Choroid plexus epithelial cell (primary cell): ENCODE measurements at places on chromosomes 3 and 15.

- no peak for DNase-seq
Observed at GRCh38 chr3:53457068-53457467, 37.3 kb upstream of the CACNA1D start.

DNA sequence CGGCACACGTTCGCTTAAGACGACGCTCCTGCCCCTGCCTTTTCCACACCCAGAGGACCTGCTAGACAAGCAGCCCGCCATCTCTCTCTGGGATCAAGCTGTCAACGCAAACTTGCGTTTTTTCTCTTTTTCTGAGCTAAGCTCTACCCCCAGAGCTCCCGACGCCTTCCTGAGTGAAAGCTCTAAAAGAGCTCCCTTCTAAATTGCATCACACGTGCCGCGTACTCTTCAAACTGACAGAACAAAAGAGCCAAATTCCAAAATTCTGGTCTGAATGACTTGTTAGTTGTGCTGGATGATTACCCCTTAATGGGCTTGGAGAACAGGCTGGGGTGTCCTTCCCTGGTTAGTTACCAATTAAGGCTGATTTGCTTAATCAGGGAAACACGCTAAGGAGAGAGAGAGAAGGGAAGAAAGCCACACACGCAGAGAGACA is 81.2 kb downstream of the MDFIC2 start:
- no peak for DNase-seq

- DNase-seq = no peak
Observed at GRCh38 chr15:44300572-44300971, 12.1 kb downstream of the GOLM2 start.

DNA sequence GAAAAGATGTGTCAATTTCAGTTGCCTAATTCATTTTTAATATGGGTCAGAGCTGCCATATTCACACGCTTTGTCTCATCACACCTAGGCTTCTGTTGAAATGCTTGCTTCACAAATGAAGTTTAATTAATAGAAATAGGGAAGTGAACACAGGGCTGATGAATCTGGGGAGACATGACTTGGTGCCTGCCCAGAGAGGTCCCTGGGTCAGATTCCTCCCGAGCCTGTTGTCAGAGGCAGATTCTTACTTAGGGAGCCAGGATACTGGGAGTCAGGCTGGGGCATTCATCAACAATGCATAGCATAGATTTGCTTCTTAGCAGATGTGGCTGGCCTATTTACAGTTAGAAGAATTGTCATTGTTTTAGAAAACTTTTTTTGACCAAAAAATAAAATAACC is 90.6 kb downstream of the CACNA1D start:
- DNase-seq = no peak

DNA sequence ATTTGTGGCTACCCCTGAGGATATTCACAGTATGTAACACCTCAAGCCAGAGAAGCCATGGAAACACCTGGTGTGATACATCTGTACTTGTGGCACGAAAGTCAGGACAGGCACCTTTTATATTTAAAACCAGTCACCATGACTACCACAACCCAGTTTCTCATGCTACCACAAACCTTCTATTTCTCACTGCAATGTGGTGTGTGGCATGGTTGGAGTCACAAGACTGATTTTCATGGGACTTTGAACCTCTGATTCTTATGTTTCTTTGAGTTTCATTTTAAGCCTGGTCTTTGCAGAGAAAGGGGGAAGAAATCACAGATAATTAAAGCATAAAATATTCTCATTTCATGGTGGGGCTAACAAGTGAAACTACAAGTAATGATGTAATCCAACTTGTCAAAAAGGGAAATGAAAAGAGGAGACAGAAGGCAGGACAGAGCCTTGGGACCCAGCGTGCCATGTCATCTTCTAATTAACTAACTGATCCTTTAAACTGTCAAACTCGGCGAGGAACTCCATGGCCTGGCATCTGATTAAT is 175.9 kb downstream of the PDZRN3 start:
- DNase-seq = no peak

GRCh38 chr3:146638718-146639117 is 33.6 kb upstream of the PLSCR5 start:
- DNase-seq = peak; percentile 23

- no peak for DNase-seq
Observed at GRCh38 chr15:23860290-23861245, 173.5 kb upstream of the NDN start.

DNA sequence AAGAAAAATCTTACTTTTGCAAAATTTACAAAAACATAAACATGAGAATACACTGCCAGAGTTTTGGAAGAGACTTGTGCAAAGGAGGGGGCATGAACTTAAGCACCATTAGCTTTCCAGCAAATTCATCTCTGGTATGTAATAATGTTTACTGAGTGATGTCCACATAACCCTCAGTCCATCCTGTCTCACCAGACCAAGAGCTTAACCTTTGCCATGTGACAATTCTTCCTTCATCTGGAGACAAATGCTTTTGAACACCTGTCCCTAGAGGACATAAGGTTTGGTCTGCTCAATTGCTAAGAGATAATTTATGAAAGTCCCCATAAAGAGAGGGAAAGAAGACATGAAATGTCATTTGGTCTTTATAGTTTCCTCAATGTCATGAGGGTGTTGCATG is 412.3 kb downstream of the ERC2 start:
- DNase-seq = no peak

DNA sequence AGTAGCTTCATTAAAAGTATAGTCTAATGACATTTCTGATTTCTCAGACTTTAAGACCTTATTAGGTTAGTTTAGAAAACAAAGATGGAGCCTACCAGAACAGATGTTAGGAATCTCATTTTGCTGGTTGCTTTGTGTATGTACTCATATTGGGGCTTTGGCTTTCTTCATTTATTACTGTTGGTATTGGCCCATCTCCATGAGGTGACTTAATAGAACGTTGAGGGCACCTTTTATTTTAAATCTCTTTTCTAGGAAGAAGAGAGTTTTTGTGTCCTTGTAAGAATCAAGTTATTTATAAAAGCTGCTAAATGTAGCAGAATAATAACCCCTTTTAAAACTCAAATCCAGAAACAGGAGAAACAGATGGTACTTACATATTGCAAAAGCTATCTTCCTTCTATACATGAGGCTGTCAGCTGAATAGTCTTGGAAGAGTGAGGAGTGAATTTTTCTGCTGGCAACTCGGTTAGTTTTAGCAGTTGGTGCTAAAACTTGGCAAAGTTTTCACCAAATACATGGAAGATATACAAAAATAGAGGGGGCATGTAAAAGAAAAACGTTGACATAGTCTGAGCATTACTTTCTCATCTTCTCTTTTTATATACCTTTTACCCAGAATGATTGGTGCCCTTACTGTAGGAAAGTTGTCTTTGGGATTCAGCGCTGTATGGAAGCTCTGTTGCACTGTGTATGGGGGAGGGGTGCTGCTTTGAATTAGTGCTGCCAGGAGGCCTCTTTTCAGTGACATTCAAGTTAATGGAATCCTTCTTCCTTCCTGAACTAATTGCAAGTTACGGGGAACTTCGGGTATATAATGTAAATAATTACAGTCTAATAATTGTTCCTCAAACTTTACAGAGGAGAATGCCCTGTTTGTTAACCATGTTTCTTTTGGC is 35.8 kb downstream of the CTNNB1 start:
- DNase-seq = peak; percentile 58

DNA sequence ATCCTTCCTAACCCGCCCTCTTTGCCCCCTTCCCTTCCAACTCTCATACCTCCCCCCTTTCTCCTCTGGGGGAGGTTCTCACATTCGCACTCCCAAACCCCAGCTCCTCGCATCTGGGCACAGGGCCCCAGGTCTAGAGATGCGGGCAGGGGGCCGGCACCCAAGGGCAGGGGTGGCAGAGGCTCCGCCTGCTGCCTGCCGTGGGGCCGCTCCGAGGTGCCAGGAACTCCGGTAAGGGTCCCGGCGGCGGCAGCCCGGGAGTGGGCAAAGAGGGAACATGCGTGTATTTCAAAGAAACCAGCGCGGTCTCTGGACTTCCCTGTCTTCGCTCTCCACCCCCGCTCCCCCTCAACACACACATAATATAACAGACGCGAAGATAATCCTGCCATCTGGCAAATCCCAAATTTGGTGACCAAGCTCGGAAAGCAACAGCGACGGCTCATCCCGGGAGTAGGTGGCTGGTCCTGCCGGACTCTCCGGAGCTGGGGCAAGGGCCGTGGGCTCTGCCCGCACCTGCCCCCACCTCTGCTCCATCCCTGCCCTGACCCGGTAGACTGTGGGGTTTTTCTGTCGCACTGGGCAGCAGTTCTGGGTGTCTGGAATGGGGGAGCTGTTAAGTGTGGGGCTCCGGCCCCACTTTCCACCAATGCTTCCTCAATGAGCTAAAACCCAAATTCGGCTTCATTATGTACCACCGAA is 31.0 kb downstream of the NR2F2 start:
- no peak for DNase-seq

DNA sequence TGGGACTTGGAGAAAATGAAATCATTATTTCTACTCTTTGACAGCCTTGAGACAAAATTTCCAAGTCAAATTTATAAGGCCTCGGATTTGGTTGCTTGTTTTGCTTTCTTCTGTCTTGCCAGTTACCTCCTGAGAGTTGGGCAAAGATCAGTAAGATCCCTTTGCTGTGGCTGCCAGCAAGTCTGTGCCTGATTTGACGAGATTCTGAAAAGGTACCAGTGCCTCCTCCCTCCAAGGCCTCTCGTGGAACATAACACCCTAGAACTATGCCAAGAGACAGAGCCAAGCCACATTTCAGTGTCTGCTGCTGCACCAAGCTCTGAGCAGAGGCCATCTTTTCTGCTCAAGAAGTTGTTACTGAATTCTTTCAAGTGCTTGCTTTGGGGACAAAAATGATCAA is 61.0 kb downstream of the GTPBP8 start:
- no peak for DNase-seq

DNA sequence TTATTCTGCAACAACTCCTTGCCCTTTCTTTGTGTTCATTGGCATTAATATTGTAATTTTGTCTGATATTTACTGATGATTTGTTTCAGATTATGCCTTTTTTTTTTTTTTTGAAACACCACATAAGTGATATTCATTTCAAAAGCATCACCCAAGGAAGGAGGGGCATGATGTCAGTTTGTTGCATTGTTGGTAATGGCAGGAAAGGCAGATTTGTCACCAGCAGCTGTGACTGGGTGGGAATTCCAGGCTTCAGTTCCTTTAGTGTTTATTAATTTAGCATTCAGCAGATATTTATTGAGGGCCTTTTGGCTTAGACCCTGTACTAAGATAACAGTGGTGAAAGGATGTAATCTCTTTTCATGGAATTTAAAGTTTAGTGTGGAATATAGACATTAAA is 19.5 kb downstream of the SENP2 start:
- DNase-seq = no peak

- DNase-seq = no peak
Observed at GRCh38 chr15:81264072-81264857, 59.7 kb downstream of the STARD5 start.

GRCh38 chr3:146505516-146505915 is 36.2 kb upstream of the PLSCR2 start:
- no peak for DNase-seq

GRCh38 chr3:113297287-113297686 is 85.9 kb downstream of the BOC start:
- DNase-seq = no peak

DNA sequence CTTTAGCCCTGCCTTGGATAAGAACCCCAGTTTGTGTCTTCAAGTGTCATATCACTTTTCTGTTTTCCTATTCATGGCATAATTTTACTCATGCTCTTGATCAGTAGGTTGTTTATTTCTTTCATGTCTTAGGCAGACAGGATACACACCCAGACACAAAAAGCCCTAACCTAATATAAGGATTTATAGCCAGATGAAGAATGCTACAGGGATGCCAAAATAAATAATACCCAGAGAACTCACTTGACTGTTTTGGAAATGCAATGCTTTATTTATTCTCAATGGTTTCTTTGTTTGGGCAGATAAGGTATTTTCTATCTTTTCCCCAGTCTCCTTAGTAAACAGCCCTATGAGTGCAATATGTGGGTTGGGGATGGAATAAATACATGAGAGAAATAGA is 424.0 kb upstream of the PDZRN3 start:
- DNase-seq = peak; percentile 7

GRCh38 chr3:191020730-191021396 is 158.4 kb upstream of the GMNC start:
- peak; percentile 9 for DNase-seq

GRCh38 chr15:39022532-39023305 is 458.1 kb upstream of the RASGRP1 start:
- no peak for DNase-seq

DNA sequence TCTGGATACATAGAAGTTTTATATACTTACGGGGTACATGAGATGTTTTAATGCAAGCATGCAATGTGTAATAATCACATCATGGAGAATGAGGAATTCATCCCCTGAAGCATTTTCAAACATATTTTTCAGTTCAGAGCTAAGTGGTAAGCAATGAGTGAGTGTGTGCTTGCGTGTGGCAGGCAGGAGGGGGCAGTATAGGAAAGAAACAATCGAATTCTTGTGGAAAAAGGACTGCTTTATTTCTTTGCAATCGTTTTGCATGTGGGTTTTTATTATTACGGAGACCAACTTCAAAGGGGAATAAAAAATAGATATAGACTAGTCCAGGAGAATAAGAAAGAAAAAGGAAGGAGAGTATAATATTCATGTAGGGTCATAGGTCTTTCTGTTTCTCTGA is 271.6 kb downstream of the CHL1 start:
- no peak for DNase-seq

- DNase-seq = no peak
Observed at GRCh38 chr3:135706758-135707375, 258.7 kb upstream of the PPP2R3A start.

DNA sequence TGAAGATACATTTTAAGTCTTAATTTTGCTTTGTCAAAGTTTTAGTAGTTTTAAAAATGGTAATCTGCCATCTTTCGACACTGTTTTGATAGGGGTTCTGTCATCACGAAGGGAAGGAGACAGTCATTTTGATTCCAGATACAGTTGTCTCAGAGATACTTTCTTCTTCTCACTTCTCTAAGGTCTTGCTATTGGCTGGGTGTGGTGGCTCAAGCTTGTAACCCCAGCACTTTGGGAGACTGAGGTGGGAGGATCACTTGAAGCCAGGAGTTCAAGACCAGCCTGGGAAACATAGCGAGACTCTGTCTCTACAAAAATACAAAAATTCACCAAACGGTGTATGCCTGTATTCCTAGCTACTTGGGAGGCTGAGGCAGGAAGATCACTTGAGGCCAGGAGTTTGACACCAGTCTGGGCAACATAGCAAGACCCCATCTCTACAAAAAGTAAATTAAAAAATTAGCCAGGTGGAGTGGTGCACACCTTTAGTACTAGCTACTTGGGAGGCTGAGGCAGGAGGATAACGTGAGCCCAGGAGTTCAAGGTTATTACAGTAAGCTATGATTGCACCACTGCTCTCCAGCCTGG is 3.3 kb downstream of the RAB8B start:
- DNase-seq = no peak

GRCh38 chr3:176953106-176954060 is 243.9 kb downstream of the TBL1XR1 start:
- DNase-seq = peak; percentile 95

DNA sequence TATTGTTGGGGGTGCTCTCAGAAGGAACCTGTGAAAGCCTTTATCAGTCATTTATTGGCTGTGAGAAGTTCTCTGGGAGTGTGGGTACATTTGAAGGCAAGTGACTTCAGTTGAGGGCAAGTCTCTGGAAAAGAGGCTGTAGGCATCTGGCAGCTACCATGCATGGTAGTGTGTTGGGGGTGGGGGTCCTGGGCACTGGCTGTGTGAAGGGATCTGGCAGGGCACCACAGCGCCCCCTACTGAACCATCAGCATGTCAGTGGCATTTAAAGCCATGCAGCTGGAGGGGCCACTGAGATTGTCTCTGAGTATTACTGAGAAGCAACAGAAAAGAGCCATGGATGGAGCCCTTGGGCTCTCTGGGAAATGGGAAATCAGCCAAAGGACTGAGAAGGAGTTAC is 30.6 kb downstream of the CRTAP start:
- no peak for DNase-seq
